Muscle of back (tissue), 13 donors: ENCODE measurements at places on chromosomes 3 and 15.
A peak's percentile ranks its signal among the peaks of the same experiment; 100 is the strongest.

DNA sequence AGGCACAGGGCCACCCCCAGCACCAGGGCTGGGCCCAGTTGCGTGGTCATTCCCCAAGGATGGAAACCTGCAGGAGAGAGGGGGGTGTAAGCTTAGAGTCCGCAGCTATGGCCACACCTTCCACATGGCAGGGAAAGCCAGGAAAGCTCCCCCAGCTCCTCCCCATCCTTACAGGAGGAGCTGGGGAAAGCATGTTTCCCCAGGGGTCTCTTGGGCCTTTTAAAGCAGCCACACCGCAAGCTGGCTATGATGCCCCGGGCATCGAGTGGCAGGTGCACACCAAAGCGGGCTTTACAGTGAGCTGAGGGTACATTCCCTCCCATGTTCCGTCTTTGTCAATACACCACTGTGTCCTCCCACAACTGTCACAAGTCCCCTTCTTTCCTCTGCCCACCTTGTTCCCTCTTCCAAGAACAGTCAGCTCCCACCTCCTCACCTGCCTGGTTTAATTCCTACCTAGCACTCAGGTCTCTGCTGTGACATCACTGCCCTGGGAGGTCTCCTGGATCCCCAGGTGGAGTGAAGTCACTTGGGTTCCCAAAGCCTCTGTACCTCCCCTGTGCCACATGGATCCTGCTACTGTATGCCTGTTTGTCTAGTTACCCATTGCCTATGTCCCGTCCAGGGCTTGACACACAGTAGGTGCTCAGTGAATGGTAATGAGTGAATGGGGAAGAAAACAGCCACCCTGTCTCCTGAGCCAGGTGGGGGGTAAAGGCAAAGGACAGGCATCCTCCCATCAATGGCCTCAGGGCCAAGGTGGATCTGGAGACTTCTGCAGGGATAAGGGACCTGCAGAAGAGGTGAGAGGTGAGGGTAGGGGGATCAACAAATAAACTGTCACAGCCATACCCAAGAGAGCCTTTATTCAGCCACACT lies 3.4 kb downstream of the HYAL3 start:
- no peak for DNase-seq

GRCh38 chr3:197736010-197736490 lies 654 bp downstream of the RUBCN start:
- DNase-seq, result no peak

DNA sequence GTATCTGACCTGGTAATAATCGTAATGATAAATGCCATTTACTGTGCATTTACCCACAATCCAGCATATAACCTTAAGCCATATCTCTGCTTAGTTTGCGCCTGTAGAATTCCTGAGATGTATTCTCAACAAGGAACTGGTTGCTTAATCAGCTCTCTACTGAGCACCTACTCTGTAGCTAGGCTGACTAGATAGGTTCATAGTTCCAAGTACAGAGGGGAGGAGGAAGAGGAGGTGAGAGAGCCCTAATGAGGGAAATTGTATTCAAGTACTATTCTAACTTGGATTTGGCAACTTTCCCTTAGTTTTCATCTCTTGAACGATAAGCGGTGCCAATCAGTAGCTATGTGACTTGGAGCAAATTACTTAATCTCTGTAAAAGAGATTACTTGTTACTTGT lies 5.6 kb upstream of the AKAP13 start:
- no peak for DNase-seq

DNA sequence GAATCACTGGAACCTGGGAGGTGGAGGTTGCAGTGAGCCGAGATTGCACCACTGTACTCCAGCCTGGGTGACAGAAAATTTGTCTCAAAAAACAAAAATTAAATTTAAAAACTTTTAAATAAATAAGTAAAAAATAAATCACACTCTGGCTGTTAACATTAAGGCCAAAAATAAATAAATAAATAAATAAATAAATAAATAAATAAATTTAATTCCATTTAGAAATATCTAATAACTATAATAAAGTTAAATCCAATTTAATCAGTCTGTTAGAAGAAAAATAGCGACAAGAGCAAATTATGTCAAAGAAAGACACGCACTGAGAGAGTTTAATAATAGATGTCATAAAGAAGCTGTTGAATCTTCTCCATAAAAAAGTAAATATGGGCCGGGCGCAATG lies 13.4 kb downstream of the MAP4 start:
- no peak for DNase-seq

DNA sequence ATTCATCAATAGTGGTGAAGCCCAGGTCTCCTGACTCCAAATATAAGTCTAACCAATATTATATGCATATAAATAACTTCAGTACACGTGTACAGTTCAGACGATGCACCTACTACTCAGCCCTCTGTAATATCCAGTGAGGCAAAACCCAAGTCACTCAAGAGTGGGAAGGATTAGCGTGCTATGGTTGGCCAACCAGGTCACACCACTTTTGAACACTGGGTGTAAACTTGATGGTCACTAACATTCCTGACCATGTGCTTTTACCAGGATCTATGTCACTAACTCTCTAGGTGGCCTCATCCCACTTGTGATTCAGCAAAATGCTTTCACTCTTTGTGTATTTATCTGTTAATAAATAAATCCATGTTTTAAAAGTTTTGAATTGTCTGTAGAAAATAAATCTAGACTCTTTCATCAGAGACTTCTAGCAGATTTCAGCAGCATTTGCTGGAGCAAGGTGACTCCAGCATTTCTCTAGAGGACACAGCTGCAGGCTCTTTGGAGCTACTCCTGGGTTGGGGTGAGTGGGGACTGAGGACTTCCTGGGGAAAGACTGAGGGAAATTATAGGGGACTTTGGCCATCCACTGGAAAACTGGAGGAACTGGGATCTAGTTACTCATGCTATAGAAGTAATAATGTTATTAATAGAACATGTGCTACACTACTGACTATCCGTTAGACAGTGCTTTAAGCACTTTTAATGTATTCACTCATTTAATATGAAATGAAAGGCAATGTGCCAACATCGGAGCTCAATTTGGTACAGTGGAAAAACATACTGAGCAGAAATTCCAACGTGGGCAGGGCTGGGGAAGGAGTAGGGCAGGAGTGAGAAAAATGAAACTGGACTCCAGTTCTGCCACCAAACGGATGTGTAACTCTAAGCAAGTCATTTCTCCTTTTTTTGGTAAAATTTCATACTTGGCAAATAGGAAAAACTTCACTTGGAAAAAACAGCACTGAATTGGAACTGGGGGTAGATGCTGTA lies 97.9 kb downstream of the RORA start:
- peak; percentile 37 for DNase-seq

- no peak for DNase-seq
Measured at GRCh38 chr15:99125061-99125891, 20.4 kb downstream of the SYNM start.

DNA sequence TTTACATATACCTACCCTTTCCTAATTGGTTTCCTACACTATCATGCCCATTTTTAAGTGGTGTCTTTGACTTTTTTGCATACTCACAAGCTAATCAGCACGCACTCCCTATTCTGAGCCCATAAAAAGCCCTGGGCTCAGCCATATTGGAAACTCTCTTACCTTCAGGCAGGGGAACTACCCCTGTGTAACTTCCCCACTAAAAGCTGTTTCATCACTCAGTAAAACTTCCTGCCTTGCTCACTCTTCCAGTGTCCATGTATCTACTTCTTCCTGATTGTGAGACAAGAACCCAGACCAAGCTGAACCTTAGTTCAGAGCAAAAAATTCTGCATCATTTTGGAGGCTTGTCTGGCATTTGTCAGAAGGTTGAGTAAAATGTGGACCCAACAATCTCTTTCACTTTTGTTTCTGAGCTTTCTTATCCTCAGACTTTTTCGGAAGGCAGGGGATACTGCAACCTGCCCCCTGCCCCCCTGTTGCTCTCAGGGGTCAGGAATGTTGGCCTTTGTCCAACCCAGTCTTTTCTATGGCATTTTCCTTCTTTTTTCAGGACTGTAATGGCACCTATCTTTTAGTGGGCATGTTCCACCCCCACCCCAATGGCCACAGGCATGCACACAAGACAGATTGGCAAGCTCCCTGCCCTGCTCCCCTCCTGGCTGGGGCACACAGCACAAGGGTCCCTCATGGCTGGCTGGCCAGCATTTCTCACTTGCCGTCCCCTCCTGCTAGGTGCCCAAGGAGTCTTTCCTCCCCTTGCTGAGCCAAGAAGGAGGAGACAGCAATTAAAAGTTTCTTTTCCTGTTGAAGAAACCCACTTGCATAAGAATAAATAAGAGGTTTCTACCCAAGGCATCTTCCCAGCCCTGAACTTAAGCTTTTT lies 26.3 kb upstream of the TMEM45A start:
- DNase-seq, result no peak
